ENCODE measurements at places on chromosomes 2 and 18.

GRCh38 chr2:44949329-44950151 is 8.0 kb downstream of the SIX3 start:
- DNase-seq: no peak

- peak; percentile 80 for DNase-seq
Observed at GRCh38 chr2:98359986-98360385, 13.7 kb downstream of the CNGA3 start.

GRCh38 chr2:114786901-114787300 is 344.5 kb downstream of the DPP10 start:
- DNase-seq: no peak

GRCh38 chr2:137570484-137570883 is 393.8 kb upstream of the HNMT start:
- DNase-seq: no peak

DNA sequence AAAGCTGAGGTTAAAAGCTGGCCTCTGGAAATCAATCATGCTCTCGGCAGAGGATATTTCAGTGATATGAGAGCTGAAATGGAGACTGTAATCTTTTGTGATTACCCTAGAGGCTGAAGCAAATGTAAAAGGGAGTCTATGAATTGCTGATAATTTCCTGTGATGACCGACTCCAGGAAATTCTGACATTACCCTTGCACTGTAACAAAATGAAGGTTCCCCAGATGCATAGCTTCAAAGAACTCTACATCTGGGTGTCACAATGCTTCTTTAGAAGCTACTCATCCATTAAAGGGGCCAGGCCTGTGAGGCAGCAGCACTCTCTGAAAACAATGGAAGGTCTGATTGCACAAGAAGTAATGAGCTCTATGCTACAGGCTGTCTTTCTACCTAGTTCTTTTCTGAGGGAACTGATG is 268.2 kb upstream of the SESTD1 start:
- DNase-seq: no peak

- DNase-seq: no peak
Observed at GRCh38 chr2:211468877-211469663, 912.7 kb downstream of the CPS1 start.

Data from PC-9 (cell line).